Midbrain (tissue), 1 donor: ENCODE measurements at places on chromosomes 1 and 21.

DNA sequence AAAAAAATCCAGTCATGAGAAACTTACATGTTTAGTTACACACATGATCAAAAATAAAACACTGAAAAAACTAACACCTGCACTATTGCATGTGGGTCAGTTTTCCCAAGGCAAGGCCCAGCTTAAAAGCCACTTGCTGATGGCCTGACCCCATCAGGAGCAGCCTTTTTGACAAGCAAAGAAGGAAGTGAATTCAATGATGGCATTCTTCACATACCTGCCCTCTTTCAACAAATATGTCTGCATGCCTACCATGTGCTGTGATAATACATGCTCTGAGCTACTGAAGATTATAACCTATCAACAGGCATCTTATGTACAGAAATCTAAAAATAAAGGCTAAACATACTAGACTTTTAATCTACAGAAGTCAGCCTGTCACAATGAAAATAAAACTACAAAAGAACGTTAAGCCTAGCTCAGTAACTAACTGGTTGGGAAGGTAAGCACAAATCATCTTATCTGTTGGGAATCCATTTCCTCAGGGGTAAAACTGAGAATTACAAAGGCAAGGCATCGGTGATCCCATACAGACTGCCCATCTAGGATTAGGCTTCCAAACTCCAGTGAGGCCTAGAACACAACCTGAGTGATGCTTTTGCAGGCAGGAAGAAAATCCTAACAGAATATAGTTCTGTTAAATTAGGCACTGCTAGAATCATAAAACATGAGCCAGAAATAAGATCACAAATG lies 14.5 kb downstream of the SORT1 start:
- no peak for DNase-seq

DNA sequence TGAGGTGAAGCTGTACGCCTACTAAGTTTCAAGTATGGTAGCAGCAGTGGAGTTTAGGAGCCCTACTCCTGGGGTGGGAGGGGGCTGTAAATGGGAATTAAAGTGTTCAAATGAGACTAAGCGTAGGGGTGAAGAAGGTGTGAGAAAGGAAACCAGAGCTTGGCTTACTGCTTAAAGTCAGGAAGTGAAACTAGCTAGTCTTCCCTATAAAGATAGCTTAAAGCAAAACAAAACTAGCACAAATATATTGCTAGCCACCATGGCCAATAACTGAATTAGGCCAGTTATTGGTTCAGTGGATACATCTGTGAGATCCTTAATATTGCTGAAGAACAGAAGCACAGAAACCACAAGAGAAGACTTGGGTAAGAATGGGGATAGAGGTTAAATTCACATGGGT lies 492.2 kb upstream of the PKN2 start:
- no peak for DNase-seq

DNA sequence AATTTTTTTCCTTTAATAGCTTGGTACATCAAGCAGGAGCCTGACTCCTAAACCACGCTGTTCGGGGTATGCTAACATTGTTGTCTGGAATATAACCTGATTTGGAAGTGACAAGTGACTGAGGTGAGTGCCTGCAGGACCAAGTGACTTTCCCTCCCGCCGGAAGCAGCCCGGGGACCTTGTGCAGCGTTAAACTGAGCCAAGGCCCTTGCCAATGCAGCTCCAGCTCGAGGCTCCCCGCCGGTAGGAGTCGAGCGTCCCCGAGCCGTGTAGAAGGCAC lies 716 bp upstream of the MTARC1 start:
- DNase-seq, result no peak

GRCh38 chr1:221159608-221160007 lies 280.4 kb downstream of the HLX start:
- no peak for DNase-seq

- no peak for DNase-seq
Observed at GRCh38 chr1:108758796-108759195, 12.3 kb downstream of the STXBP3 start.

GRCh38 chr1:3899754-3900149 lies 320 bp downstream of the C1orf174 start:
- no peak for DNase-seq

DNA sequence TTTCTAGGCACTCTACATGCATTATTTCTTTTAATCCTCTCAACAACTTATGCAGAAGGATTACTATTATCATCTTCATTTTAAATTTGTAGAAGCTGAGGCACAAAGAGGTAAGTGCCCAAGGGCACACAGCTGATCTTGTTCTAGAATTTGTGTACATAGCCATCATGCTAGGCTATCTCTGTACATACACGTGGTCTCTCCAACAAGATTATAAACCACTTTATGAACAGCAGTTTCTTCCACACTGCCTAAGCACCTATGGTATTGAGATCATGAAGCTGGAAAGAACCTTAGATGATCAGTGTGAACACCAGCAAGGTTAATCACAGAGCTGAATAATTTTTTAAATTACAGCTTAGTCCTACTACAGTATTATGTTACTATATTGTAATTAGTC lies 28.9 kb downstream of the UCHL5 start:
- no peak for DNase-seq

DNA sequence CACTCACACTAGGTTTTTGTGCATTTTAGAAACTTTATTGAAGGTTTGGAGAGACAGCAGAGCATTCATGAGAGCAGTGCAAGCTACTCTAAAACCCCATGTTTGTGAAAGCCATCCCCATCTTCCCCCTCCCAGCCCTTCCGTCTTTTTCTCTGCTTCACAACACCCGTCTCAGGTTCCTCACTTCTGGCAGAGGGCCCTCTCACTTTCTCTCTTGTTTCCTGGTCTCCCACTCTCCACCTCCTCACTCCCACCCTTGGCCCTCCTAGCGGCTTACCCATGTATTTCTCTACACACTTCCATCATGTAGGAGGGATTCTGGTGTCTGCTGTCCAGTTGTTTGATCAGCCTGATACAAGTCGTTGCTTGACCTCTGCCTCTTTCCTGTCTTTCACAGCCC lies 92.7 kb downstream of the LRRC8C start:
- no peak for DNase-seq

DNA sequence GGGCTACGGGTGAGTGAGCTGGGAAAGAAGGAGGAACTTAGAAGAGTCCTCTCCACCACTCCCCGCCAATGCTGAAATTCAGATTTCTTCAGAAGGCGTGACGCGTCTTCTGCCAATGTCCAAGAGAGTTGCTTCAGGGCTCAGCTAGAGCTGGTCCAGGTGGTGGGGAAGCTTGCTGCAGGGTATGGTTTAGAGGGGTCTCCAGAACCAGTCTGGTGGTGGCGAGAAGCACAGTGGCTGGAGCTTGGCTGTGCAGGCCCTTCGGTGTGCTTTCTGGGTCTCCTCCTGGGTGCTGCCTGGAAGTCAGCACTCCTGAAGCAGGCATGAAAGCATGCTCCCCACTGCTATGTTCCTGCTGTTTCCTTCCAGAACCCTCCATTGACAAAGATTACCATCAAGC lies 387.2 kb downstream of the PTPRU start:
- DNase-seq, result no peak

DNA sequence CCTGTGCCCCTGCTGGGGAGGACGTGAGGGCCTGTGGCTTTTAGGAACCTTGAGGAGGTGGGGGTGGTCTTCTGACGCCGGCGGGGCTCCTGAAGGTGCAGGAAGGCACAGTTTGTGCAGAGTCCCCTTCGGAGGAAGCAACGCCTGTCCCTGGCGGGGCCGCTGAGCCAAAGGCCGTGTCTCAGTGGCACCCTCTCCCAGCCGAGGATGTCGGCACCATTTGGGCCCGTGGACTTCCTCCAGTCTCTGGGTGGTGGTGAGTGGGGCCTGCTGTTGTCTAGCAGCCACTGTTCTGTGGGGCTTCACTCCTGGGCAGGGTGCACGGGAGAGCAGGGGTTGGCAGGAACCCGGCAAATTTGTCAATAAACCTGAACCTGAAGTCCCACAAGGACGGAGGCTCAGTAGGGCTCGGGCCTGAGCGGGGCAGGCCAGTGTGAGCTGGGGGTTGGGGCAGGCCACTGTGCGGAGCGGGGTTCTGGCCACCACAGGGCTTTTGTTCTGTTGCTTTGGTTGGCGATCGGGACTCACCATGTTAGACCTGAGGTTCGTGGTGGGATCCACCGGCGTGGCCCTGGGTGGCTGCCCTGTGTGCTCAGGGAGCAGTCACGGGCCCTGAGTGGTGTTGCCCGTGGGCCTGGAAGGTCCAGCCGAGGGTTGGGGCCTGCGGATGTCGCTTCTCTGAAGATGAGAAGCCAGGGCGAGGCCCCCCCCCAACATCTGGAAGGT lies 64.8 kb downstream of the SKI start:
- no peak for DNase-seq

GRCh38 chr1:236168716-236169429 lies 26.5 kb downstream of the GPR137B start:
- DNase-seq, result no peak

DNA sequence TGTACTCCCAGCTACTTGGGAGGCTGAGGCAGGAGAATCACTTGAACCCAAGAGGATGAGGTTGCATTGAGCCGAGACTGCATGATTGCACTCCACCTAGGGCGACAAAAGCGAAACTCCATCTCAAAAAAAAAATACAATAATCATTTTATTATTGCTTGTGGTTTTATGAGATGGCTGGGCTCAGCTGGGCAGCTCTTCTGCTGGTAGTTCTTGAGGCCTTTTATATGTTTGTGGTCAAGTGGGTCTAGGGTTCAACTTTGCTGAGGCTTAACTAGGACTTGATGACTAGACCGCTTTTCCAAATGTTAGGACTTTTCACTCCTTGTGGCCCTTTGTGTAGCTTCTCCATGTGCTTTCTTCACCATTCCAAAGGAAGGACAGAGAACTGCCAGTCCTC lies 53.2 kb downstream of the SLC35F3 start:
- no peak for DNase-seq

DNA sequence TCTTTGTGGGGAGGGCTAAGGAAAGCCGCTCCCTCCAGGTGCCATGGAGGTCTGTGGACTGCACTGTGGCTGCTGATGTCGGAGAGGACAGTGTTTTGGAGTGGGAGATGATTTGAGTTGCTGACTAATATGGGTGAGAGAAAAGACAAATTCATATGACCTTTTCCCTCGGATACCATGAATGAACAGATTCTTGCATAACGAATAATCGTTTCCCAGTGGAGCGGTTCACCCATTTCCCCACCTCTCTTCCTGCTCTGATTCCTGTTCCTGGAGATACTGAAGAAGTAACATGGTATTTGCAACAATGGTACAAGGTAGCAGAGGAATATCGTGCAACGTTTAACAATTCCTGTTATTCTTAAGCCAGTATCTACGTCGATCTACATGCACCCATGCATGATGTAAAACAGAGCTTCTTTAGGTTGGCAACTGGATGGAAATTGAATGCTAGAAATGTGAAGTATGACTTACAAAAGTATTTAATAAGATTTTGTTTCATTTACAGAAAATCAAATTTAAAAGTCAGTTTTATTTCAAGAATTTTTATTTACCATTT lies 227.1 kb downstream of the TOMM20 start:
- no peak for DNase-seq

- DNase-seq, result no peak
Observed at GRCh38 chr1:5831600-5832335, 160.5 kb downstream of the NPHP4 start.

DNA sequence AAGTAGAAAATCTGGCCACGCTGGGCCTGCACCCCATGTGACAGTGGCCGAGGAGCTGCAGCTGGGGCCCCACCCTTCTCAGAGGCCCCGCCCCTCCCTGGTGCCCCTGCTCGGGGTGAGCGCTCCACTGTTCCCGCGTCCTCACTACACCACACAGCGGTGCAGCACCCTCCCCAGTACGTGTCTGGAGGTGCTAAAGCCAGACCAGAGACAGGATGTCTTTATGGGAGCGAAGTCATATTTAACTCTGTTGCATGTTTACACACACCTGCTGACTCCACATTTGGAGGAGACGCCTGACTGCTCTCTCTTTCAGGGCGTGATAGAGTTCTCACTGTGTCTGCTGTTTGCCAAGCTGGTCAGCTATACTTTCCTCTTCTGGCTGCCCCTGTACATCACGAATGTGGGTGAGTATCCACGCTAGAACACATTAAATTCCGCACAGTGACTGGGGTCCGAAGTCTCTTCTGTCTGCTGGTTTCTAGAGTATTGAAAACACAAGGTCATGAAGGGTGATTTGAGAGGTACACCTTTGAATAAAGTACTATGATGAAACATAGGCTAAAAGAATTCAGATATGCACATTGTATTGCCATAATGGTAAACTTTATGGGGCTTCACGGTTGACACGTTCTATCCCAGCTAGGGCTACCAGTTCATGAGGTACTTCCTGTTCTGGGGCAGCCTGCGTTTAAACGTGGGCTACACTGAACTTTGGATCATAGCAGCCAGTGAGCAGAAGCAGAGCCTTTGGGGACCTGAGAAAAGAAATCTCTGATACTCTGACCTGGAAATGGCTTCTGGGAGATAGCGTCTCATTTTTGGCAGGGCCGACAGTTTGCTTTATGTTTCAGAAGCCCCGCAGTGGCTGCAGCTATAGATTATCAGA lies 48.4 kb downstream of the SLC37A1 start:
- DNase-seq, result no peak

GRCh38 chr1:62232871-62233278 lies 38.2 kb downstream of the L1TD1 start:
- no peak for DNase-seq

- peak; percentile 7 for DNase-seq
Observed at GRCh38 chr1:222095606-222096475, 354.0 kb upstream of the DUSP10 start.

DNA sequence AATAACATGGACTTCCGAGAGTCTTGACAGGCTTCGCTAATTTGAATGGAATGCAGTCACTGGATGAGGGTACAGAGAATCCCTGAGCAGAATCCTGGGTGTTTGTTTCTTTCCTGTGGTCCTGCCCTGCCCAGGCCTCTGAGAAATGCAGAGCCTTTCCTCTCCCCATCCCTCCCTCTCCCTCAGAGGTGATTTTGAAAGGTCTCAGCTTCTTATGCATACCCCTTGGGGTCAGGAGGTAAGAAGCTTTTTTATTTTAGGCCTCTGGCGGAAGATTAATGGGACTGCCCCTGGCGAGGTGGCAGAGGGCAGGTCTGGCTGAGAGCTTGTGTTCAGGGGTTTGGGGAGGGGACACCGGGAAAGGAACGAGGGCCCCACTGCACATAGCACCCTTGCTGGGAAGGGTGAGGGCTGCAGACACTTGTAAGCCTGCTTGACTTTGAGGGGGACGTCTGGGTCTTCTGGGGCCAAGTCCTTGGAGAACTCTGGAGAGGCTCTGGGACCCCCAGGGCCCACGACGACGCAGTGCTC lies 116.5 kb upstream of the SLC45A1 start:
- DNase-seq, result no peak

GRCh38 chr1:162930532-162930931 lies 69.6 kb upstream of the CCDC190 start:
- no peak for DNase-seq

DNA sequence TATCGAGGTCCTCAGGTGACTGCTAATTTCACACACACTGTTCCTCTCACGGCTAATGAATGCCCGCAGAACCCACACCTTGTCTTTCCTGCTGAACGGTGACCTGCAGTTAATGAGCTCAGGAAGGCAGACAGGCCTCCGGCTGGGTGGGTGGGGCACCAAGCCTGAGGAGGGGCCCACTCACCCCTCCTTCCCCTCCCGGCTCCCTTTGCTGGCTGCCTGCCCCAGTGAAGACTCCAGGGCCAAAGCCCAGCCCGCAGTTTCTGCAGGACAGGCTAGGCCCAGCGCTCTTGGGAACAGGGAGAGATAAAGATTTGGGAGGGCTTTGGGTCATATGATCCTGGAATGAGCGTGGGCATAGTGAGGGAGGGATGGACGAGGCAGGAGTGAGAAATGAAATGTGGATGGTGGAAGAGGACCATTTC lies 26.4 kb downstream of the FOXO6 start:
- DNase-seq, result peak; percentile 28

GRCh38 chr1:100239961-100240360 lies 9.7 kb downstream of the DBT start:
- no peak for DNase-seq
